ENCODE measurements at places on chromosomes 3 and 15.

DNA sequence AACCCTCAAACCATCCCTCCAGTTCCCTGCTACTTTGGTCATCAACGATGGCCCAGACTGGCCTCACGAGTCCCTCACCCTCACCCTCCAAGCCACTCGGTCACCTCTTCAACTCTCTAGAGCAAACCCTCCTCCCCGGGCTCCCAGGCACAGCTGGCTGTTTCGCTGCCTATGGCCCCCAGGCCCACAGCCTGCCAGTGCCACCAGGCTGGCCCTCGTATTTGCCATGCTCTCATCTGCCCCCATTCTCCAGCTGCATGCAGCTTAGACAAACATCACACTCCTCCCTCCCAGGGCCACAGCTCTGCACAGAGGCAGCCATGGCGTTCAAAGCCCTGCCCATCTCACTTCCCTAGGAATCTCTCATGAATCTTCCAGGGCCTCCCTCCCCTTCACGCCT is 13.8 kb downstream of the RAB43 start:
- DNase-seq: no peak

DNA sequence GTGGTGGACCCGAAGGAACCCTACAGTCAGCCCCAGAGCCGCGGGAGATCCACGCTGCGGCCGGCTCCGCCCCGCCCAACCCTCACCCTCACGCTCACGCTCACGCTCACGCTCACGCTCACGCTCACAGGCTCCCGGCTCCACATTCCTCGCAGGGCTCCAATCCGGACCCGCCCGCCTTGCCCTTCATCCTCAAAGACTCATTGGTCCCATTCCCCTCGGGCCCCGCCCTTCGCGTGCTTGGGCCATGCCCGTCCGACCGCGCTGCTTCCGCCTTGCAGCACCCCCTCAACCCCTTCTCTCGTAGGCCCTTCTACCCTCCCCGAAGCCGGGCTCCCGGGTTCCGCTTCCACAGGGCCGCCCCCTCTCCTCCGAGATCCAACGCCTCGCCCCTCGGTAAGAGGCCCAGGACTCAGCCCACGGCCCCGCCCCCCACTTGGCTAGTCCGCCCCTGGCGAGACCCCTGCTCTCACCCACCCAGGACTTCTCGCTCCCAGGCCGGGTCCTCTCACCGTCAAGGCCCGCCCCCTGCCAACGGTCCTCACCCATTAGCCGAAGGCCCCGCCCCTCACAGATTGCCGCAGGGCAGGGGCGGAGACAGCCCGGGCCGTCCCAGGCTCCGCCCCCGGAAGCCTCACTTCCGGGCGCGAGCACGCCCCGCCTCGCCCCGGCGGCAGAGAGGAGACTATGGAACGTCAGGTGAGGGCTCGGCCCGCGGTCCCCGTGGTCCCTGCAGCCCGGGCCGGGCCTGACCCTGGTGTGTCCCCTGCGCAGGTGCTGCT is at the start of gene APEH:
TSS of gene APEH (plus strand) at position 637 of the 782 bp plus-strand sequence. CDS start at position 688, 51 bp downstream.
- peak; percentile 98 for DNase-seq

DNA sequence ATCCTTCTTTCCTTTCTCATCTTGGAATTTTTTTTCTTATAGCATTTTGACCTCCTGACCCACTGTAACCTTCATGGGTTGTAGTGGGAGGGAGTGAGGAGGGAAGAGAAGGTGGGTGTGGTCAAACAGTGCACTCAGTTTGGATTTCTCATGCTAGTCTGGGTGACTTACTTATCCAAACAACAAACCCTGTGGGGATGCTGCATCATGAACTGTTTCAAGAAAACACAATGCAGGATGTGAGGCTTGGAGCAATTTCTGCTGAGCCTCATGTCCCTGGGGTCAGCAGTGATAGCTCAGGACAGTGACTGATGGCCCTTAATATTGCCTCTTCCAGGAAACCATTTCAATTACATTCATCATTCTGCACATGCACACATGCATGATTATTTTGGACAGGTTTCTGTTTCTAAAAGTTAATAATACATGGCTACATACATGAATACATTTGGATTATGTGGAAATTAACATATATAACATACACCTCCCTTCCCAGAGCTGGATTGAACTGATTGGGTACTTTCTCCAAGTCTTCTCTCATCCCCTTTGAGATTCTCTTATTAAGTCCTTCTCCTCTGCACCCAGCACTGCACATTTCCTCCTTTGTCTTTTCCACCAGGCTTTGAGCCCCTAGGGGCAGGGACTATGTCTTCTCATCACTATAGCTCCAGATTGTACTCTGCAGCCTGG is 61.2 kb downstream of the ADAMTSL3 start:
- DNase-seq: no peak

DNA sequence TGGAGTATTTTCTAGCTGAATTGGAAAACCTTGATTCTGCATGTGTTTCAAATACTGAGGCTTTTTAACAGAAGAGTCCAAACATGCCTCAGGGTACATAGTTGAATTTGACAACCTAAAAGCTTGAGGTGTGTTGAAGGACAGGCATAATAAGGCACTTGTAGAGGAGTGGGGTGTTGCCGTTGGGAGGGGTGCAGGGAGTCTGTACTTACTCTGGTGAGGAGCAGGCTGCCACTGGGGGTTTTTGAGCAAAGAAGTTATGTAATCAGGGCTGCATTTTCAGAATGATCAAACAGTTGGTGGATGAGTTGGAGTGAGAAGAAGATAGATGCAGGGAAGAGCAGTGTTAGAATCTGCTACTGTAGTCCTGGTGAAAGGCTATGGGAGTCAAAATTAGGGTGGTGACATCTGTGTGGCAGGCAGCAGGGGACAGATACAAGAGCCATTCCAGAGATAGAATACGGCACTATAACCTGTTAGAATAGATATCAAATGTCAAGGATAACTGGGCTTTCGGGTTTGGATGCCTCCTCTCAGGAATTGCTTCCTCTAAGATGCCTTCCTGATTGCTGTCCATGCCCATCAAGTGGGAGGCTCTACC is 161.6 kb downstream of the GHSR start:
- no peak for DNase-seq

GRCh38 chr3:177329854-177330253 is 132.6 kb upstream of the TBL1XR1 start:
- no peak for DNase-seq

DNA sequence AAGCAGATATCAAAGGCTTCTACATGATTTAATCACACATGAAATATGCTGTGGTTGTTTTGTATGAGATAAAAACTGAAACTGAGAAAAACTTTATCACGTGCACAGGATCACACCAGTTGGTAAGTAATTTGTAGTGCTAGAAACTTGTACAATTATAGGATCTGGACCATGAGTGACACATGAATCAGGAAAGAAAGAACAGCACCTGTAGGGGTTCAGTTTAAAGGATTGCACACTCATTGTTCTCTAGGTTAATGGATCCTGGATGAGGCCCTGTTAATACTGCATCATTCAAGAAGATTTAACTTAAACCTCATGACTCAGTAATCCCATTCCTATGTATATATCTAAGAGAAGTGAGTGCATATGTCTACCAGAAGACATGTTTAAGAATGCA is 87.9 kb downstream of the STT3B start:
- DNase-seq: no peak

DNA sequence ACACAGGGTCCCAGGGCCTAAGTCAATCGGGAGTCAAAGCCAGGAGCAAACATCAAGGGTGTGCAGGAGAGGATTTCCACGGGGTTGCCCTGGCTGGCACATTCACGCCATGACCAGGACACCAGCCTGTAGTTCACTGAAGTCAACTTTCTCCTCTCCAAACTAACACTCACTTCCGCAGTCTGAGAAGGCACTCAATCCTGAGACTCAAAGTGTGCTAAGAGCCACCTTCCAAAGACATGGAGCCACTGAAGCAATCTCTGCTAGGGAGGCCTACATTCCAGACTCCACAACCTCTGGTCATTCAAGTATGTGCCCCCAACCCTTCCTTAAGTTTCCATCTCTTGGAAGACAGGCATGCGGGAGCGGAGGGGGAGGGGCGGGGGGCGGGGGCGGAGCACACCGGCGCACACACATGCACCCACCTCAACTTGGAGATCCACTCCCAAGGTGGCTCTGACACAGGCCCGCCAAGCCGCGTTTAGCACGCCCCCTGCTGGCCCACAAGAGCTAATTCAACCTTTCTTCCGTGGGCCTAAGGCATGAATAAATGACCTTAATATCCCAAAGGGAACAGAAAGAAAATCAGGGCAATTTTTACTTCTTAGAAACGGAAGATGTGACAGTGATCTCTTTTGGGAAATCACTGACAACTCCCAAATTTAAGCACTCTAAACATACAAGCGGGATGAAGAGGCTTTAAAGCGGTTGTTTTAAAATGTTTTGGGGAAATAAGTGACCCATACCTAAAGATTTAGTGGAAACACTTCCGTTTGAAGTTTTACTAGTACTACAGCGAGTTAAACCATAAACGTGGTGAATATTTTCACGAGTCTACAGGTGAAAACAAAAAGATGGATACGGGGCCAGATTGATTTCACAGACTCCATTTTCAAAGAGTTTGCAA is 162.5 kb upstream of the CHRNA7 start:
- DNase-seq: peak; percentile 67

- peak; percentile 85 for DNase-seq
Measured at GRCh38 chr3:193829781-193830180, 236.8 kb downstream of the OPA1 start.

- no peak for DNase-seq
Measured at GRCh38 chr15:63232405-63232804, 43.0 kb downstream of the RAB8B start.

DNA sequence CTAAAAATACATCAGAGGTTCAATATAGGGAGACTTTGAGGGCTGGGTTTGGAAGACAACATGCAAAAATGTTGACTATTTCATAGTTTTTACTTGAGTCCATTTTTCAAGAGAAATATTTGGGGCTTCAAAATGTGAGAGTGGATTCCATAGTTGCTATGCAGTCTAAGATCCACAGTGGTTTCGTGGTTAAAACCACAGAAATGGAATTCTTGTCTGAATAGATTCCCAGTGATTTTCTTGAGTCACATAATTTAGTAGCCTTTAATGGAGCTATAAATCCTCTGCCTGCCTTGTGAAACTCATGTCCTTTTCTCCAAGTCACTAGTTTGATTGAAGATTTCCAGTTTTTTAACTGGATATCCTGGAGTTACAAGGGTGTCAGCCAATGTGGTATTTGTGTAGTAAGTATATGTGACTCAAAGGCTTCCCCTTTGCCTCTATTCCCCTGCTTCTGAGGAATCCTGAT is 94.7 kb upstream of the RBMS3 start:
- DNase-seq: peak; percentile 47

- no peak for DNase-seq
Measured at GRCh38 chr3:58042947-58043707, 34.9 kb downstream of the FLNB start.

DNA sequence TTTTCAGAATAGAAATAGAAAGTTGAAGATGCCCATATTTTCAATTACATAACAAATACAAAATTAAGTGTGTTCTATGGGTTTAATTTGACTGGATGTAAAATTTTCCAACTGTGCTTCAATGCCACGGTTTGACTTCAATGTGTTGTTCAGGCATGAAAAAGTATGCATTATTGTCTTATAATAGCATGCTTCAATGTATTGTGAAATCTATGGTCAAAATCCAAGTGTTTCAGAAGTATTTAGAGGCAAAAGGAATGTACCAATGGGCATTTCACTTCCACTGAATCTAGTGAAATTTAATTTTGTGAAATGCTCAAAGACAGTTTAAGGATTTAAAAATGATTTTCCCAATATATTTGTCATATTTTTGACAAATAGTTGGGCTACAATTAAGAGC is 16.0 kb downstream of the NEK10 start:
- no peak for DNase-seq

DNA sequence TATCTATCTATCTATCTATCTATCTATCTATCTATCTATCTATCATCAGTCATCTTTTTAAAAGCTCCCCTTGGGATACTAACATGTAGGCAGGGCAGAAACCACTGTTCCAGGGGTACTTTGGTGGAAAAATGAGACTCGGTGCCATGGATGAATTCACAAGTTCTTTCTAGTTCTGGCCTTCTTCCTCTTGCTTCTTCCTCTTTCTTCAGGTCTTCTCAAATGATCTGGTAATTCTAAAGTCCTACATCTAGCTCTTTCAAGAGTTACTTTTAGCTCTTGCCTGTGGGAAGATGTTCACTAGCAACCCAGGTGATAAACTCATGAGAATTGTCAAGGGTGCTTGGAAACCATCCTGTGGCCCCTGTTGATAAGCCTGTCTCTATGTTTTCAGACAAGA is 168.5 kb upstream of the TBC1D5 start:
- no peak for DNase-seq

GRCh38 chr3:95235916-95236315 is 1173.1 kb downstream of the NSUN3 start:
- no peak for DNase-seq

DNA sequence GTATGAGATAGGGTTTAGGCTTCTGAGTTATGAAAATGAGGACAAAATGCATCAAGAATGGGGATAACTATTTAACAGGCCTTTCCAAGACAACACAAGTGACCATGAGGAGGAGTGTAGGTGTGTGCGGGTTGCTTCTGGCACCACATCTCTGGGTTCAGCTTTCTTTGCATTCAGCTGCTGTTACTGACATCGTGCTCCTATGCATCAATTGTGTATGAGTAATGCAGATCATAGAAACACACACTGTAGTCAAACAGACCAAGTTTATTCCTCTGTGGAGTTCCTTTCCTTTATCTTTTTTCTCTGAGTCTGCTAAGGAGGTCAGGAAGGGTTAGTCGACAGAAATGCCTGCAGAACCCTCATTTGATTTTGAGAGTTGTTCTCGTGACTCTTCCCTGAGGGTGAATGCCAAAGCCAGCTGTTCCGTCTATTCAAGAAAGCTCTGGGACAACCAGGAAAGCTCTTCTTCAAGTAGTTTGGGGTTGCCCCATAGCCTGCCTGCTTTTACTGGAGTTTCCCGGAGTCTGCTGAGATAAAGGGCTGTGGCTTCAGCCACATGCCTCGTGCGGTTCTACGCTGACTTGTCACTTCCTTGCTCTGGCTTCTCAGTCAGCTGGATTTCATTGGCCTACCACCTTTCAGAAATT is 136.7 kb upstream of the TLE3 start:
- no peak for DNase-seq

GRCh38 chr3:17638356-17638755 is 104.1 kb downstream of the TBC1D5 start:
- DNase-seq: no peak

GRCh38 chr3:126617571-126617970 is 37.4 kb downstream of the TXNRD3 start:
- no peak for DNase-seq

DNA sequence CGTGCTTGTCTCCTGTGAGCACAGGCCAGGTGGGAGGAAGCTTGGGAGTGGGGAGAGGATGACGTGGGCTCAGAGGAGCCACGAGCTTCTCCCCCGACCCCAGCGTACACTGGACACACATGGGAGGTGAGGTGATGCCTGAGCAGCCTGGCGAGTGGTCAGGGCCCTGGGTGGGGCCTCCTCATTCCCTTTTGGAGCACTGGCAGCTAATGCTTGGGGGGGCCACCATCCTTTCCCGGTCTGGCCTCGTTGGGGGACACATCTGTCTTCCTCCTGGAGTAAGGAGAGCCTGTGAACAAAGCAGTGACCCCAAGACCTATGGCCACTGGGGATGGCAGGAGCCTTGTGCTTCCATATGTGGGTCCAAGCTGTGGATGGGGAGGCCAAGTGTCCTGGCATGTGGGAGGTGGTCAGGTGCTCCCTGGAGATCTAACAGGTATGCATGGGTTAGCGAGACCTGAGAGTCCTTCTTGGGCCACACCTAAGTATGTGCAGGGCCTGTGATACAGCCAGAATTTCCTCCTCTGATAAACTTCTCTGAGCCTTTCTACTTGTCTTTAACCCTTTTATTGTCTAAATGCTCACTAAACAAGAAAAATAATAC is 9.5 kb downstream of the KLF13 start:
- no peak for DNase-seq
